Thymus (tissue), 14 donors: ENCODE measurements at places on chromosomes 1 and 21. TPM values are rescaled to one million over a fixed set of nuclear protein-coding genes. Genes with fewer than 3 reads are reported as not detected.

The CHRNB2 gene
- 0.21 TPM for polyA plus RNA-seq

- peaks cover 11% of the 10 kb centered on the region for H3K36me3 ChIP-seq
- no peak overlapping the region for H3K4me3 ChIP-seq
- no peak overlapping the region for H3K27ac ChIP-seq
- H3K27me3 ChIP-seq, result no peaks in the 10 kb centered on the region
These were observed 11.6 kb downstream of the CD55 start for GRCh38 chr1:207333009-207333600.

GRCh38 chr1:165828669-165829329 lies 1.4 kb downstream of the UCK2 start:
- peak overlapping the region; percentile 83 for H3K27ac ChIP-seq
- H3K27me3 ChIP-seq, result no peaks in the 10 kb centered on the region
- DNase-seq, result no peak
- peaks cover 24% of the 10 kb centered on the region for H3K4me1 ChIP-seq
- H3K36me3 ChIP-seq, result no peaks in the 10 kb centered on the region
- H3K4me3 ChIP-seq, result peak overlapping the region; percentile 87

- DNase-seq, result no peak
- no peak overlapping the region for H3K4me3 ChIP-seq
- no peak overlapping the region for H3K27ac ChIP-seq
- H3K36me3 ChIP-seq, result peaks cover 7% of the 10 kb centered on the region
- H3K27me3 ChIP-seq, result no peaks in the 10 kb centered on the region
These were observed 131.7 kb downstream of the SYT2 start for GRCh38 chr1:202578565-202578964.

DNA sequence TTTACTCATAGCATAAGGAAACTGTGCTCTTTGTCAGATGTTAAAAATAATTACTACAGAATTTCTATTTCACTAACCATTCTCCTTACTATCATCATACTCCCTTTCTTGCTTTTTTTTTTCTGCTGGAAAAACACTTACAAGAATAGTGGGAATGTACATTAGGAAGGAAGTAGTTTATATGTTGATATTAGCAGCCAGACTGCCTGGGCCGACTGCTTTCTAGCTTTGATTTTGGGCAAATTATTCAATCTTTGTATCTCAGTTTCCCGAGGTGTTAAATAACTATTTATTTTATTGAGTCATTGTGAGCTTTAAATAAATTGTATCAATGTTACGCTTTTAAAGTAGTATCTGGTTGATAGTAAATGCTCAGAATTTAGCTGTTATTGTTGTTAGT lies 122.4 kb downstream of the USP25 start:
- no peaks in the 10 kb centered on the region for H3K27me3 ChIP-seq
- H3K27ac ChIP-seq, result no peak overlapping the region
- no peaks in the 10 kb centered on the region for H3K4me1 ChIP-seq
- no peak for DNase-seq
- no peak overlapping the region for H3K4me3 ChIP-seq
- peaks cover 9% of the 10 kb centered on the region for H3K36me3 ChIP-seq

The PDZK1IP1 gene
- 16.4 TPM for polyA plus RNA-seq

DNA sequence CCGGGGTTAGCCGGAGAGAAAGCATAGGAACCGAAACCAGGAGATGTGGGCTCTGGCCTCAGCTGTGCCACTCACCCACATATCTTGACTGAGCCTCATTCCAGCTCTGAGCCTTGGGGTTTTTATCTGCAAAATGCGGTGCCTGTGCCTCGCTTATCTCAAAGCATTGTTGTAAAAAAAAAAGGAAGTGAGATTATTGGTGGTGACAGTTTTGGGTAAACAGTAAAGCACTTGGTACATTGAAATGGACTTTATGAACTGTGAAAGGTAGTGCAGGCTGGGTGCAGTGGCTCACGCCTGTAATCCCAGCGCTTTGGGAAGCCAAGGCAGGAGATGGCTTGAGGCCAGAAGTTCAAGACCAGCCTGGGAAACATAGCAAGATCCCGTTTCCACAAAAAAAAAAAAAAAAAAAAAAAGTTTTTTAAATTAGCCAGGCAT lies 3.8 kb downstream of the PTAFR start:
- no peaks in the 10 kb centered on the region for H3K36me3 ChIP-seq
- H3K4me3 ChIP-seq, result no peak overlapping the region
- H3K27ac ChIP-seq, result no peak overlapping the region
- H3K4me1 ChIP-seq, result peaks cover 49% of the 10 kb centered on the region
- peak; percentile 30 for DNase-seq

GRCh38 chr1:6950001-6950765 lies 164.9 kb downstream of the CAMTA1 start:
- no peaks in the 10 kb centered on the region for H3K27me3 ChIP-seq
- H3K4me3 ChIP-seq, result no peak overlapping the region
- H3K27ac ChIP-seq, result no peak overlapping the region

GRCh38 chr1:230066031-230066430 lies 1.0 kb upstream of the GALNT2 start:
- DNase-seq, result no peak
- H3K36me3 ChIP-seq, result peaks cover 4% of the 10 kb centered on the region
- peak overlapping the region; percentile 54 for H3K4me3 ChIP-seq
- peaks cover 25% of the 10 kb centered on the region for H3K4me1 ChIP-seq
- H3K27ac ChIP-seq, result no peak overlapping the region

The RGS18 gene
- polyA plus RNA-seq, result 5.0 TPM

- no peak overlapping the region for H3K27ac ChIP-seq
- H3K4me3 ChIP-seq, result no peak overlapping the region
- H3K4me1 ChIP-seq, result no peaks in the 10 kb centered on the region
- no peaks in the 10 kb centered on the region for H3K36me3 ChIP-seq
- no peaks in the 10 kb centered on the region for H3K27me3 ChIP-seq
These were observed 41.5 kb downstream of the SPATA46 start for GRCh38 chr1:162335126-162335525.

The PLOD1 gene
- 13.7 TPM for polyA plus RNA-seq

DNA sequence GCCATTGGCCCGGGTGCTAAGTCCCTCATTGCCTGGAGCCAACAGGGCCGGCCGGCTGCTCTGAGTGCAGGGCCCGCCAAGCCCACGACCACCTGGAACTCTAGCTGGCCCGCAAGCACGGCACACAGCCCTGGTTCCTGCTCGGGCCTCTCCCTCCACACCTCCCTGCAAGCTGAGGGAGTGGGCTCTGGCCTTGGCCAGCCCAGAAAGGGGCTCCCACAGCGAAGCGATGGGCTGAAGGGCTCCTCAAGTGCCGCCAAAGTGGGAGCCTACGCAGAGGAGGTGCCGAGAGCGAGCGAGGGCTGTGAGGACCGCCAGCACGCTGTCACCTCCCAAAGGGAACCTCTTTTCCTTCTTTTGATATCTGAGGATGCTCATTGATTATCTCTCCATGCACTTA lies 283.4 kb downstream of the PRDM2 start:
- no peak for DNase-seq
- H3K27ac ChIP-seq, result no peak overlapping the region
- no peaks in the 10 kb centered on the region for H3K27me3 ChIP-seq
- no peak overlapping the region for H3K4me3 ChIP-seq

DNA sequence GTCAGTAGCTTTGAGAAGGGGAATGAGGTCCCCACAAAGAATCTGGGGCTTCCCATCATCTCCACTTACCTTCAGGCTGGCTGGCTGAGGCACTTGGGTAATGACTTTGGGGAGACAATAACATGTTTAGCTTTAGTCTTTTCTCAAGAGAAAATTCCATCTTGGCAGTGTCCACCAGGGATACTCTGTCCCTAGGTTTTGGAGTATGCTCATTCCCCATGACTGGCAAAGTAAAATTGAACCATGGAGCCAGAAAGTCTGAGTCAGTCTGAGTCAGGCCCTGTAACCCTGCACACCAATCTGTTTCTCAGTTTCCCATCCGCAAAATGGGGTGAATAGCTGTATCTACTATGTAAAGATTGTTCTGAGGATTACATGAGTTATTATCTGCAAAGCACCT lies 28.2 kb downstream of the RUNX1 start:
- DNase-seq, result no peak
- H3K4me1 ChIP-seq, result peaks cover 96% of the 10 kb centered on the region
- no peak overlapping the region for H3K4me3 ChIP-seq

DNA sequence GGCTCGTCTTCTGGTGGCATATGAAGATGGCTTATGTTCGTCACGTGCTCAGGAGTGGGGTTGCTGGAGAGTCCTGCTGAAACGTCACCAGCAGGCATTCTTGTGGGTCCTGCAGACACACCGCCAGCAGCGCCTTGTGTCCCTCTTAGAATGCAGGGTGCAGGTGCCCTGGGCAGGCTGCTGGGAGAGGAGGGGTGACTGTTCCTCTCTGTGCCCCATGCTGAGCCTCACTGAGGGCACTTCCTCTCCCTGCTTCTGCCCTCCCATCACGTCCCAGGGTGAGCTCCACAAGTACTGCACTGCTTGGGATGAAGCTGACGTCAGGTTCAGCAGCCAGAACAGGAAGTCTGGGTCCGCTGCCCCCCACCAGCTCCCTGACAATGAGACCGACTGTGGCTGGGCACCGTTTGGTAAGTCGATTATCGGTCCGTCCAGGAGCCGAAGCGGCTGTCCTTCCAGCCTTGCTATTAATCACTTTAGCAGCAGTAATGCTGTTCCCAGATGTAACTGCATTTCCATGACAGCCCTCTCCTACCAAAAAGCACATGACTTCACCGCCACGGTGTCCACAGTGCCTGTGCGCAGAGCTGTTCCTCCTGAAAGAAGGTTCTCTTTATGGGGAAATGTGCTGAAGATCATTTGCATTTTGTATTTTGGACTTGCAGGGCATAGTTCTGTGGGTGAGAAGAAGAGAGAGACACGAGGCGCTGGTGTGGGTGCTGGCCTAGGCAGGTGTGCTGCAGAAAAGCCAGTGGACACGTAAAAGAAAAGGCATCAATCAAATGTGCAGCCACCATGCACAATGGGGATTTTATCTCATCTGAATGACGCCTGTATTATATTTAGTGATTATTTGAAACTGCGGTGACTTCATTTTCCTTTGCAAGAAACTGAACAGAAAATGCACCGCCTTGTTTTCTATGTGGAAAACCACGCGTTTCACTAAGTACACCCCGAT lies 21.0 kb downstream of the SLC37A1 start:
- no peak overlapping the region for H3K4me3 ChIP-seq
- no peak for DNase-seq
- no peaks in the 10 kb centered on the region for H3K27me3 ChIP-seq
- no peak overlapping the region for H3K27ac ChIP-seq
- H3K36me3 ChIP-seq, result peaks cover 7% of the 10 kb centered on the region
- H3K4me1 ChIP-seq, result peaks cover 10% of the 10 kb centered on the region

The RBM8A gene
- 112 TPM for polyA plus RNA-seq

DNA sequence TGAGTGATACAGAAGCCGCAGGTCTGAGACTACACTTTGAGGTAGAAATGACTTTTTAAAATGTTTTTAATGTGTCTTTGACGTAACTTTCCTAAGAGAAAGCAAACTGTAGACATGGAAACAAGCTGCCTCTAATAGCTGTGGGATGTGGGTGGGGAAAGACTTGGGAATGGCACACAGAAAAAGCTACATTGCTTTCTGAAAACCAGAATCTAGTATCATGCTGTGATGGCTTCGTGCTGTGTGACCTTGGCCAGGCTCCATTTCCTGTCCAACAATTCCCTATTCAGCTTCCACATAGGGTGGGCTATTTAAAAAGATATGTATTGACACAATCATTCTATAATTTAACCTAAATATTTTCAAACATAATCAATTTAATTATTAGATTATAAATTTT lies 909.1 kb downstream of the NCAM2 start:
- no peaks in the 10 kb centered on the region for H3K27me3 ChIP-seq
- H3K36me3 ChIP-seq, result no peaks in the 10 kb centered on the region
- DNase-seq, result no peak
- no peak overlapping the region for H3K27ac ChIP-seq
- H3K4me1 ChIP-seq, result no peaks in the 10 kb centered on the region
- no peak overlapping the region for H3K4me3 ChIP-seq

DNA sequence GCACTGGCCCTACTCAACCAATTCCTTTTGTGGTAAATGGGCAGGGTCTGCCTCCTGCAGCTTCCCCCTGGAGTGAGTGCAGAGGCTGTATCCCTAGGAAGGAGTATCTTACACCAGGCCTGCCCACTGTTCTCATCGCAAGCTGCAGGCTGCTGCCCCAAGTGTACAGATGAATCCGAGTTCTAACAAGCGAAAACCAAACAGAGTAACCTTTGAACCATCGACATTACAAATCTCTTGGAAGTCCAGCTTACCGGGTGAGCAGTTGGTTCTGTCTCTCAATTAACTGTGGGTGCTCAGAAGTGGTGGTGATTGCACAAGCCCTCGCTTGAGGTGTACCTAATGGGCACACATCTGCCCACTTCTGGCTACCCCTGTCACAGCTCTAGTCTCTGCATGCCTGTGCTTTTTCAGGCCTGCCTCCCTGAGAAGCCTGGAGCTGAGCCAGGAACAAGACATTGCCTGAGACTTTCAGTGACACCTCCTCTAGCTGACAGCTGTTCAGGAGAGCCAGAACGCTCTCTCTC lies 22.7 kb downstream of the INAVA start:
- H3K4me3 ChIP-seq, result no peak overlapping the region
- H3K27me3 ChIP-seq, result no peaks in the 10 kb centered on the region
- no peak for DNase-seq
- H3K27ac ChIP-seq, result no peak overlapping the region
- H3K4me1 ChIP-seq, result no peaks in the 10 kb centered on the region

The PRR9 gene
- polyA plus RNA-seq, result 3.1 TPM

The CNR2 gene
- polyA plus RNA-seq, result 1.8 TPM

GRCh38 chr1:55039342-55040082 lies at the start of gene PCSK9:
TSS of gene PCSK9 (plus strand) at chr1:55039548. CDS start at chr1:55039838, 290 bp downstream.
- H3K4me1 ChIP-seq, result no peaks in the 10 kb centered on the region
- H3K36me3 ChIP-seq, result no peaks in the 10 kb centered on the region
- H3K27ac ChIP-seq, result no peak within 1 kb of the TSS
- no peak for DNase-seq
- H3K4me3 ChIP-seq, result no peak within 1 kb of the TSS

The KLHDC8A gene
- polyA plus RNA-seq, result 0.50 TPM

The FAM3B gene
- 8.5 TPM for polyA plus RNA-seq
